ENCODE measurements at places on chromosomes 3 and 15. TPM values are rescaled to one million over a fixed set of nuclear protein-coding genes. Genes with fewer than 3 reads are reported as not detected.

The ARGFX gene
- not detected for polyA plus RNA-seq

The SRGAP3 gene
- 1.4 TPM for polyA plus RNA-seq

The SPESP1 gene
- polyA plus RNA-seq = not detected

The SMAD3 gene
- 59.1 TPM for polyA plus RNA-seq

The SHC4 gene
- polyA plus RNA-seq = 0.01 TPM

The ERICH6 gene
- not detected for polyA plus RNA-seq

The CCR8 gene
- polyA plus RNA-seq = not detected

The CD200 gene
- polyA plus RNA-seq = not detected

The AGTR1 gene
- 3.1 TPM for polyA plus RNA-seq

The AHSG gene
- polyA plus RNA-seq = 25,909 TPM

The GOLGA8N gene
- polyA plus RNA-seq = 1.6 TPM

The SCAANT1 gene
- not detected for polyA plus RNA-seq

The P2RY14 gene
- not detected for polyA plus RNA-seq

The CHL1 gene
- not detected for polyA plus RNA-seq

The ATP13A4 gene
- polyA plus RNA-seq = 0.07 TPM

The FOXB1 gene
- not detected for polyA plus RNA-seq

The GOLGA8R gene
- polyA plus RNA-seq = 0.08 TPM

The TTC21A gene
- polyA plus RNA-seq = 1.6 TPM

The ANKUB1 gene
- not detected for polyA plus RNA-seq

The LAMB2 gene
- polyA plus RNA-seq = 619 TPM

The TMEM266 gene
- polyA plus RNA-seq = 0.03 TPM

The CPNE9 gene
- 0.14 TPM for polyA plus RNA-seq

The MAP3K13 gene
- 17.3 TPM for polyA plus RNA-seq

The UCN2 gene
- polyA plus RNA-seq = 1.5 TPM

The ITIH1 gene
- polyA plus RNA-seq = 19.6 TPM

The SLC2A2 gene
- polyA plus RNA-seq = 15.5 TPM

The GPR160 gene
- polyA plus RNA-seq = 23.2 TPM

The IL16 gene
- polyA plus RNA-seq = 0.03 TPM

The ACP3 gene
- not detected for polyA plus RNA-seq

The SPPL2A gene
- 87.1 TPM for polyA plus RNA-seq

The GNAT1 gene
- polyA plus RNA-seq = not detected

The IL17RB gene
- polyA plus RNA-seq = 198 TPM

The CFAP100 gene
- 0.63 TPM for polyA plus RNA-seq

The SGO1 gene
- 2.1 TPM for polyA plus RNA-seq

The ZMAT3 gene
- 11.7 TPM for polyA plus RNA-seq

The GP5 gene
- polyA plus RNA-seq = 0.01 TPM

The MAPKBP1 gene
- polyA plus RNA-seq = 4.7 TPM

The NOX5 gene
- polyA plus RNA-seq = not detected

The SPINK8 gene
- polyA plus RNA-seq = not detected

The KLHL40 gene
- not detected for polyA plus RNA-seq

The B3GALNT1 gene
- not detected for polyA plus RNA-seq

The GABRR3 gene
- polyA plus RNA-seq = 0.83 TPM

The MYD88 gene
- polyA plus RNA-seq = 32.7 TPM
